ENCODE measurements at places on chromosomes 1 and 21.

- no peak for DNase-seq
Observed at GRCh38 chr1:12447307-12447706, 170.7 kb downstream of the DHRS3 start.

DNA sequence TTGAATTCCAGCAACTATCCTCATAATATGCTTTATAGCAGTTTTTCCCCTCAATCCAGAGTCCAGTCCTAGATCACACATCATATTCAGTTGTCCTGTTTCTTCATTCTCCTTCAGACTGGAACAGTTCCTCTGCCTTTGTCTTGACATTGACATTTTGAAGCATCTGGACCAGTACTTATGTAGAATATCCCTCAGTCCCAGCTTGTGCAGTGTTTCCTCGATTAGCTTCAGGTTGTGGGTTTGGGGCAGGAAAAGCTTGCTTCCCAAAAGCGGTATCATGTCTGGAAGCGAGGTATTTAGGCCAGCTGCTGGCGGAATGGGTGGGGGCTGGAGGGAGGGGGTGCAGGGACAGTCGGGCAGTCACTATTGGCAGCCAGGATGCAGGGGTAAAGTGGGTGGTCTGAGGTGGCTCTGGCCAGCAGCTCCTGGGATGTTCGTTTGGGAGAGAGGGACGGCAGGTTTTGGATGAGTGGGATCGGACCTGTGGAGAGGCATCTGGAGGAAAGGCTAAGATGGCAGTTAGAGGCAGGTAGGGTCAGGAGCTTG, 6.5 kb downstream of the THEMIS2 start:
- DNase-seq: no peak

GRCh38 chr1:171494076-171494475, 8.7 kb downstream of the PRRC2C start:
- DNase-seq: no peak

DNA sequence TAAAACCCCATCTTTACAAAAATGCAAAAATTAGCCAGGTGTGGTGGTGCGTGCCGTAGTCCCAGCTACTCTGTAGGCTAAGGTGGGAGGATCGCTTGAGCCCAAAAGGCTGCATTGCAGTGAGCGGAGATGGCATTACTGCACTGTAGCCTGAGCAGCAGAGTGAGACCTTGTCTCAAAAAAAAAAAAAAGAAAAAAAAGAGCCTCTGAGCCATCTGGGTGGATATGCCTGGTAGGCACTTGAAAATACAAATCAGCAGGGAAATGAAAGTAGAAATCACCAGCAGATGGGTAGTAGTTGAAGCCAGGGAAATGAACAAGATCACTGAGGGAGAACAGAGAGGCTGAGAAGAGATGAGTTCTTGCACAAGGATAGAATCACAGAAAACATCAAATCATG, 131.0 kb upstream of the HMCN1 start:
- DNase-seq: no peak

- no peak for DNase-seq
Observed at GRCh38 chr1:153639280-153639679, 5.4 kb downstream of the CHTOP start.

DNA sequence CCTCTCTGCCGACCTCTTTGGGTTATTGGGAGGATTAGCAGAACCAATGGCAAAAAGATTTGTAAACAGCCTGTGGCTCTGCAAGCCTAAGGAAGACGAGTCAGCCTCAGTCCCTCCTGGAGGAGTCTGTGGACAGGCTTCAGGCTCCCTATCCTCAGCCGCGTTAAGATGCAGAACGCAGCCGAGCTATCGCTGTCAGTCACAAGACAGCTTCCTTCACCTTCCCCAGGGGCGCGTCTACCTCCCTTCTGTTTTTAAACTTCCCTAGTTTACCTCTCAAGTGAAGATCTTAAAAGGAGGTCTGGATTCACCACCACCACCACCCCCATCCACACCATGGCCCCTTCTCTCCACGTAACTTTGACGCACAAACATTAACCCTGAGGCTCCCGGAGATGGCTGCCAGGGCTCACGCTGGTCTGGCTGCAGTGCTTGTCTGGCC, 738 bp downstream of the CAMK1G start:
- DNase-seq: no peak

- DNase-seq: no peak
Observed at GRCh38 chr1:5053744-5054143, 399.3 kb downstream of the AJAP1 start.

GRCh38 chr1:223513309-223513708, 120.1 kb downstream of the CCDC185 start:
- DNase-seq: no peak

DNA sequence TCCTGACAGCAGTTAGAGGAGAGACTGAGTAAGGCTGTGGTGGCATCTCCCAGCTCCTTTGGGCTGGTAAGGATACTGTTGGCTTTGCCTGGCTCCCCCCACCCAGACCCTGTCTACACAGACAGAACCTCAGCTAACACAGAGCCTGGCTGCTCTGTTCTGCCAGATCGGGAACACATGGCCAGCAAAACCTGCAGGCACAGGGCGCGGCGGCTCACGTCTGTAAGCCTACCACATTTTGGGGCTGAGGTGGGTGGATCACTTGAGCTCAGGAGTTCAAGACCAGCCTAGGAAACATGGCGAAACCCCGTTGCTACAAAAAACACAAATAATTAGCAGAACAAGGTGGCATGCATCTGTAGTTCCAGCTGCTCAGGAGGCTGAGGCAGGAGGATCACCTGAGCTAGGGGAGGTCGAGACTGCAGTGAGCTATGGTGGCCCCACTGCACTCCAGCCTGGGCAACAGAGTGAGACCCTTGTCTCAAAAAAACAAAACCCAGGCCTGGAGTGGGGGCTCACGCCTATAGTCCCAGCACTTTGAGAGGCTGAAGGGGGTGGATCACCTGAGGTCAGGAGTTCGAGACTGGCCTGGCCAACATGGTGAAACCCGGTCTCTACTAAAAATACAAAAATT, 6.7 kb downstream of the CSTB start:
- no peak for DNase-seq

DNA sequence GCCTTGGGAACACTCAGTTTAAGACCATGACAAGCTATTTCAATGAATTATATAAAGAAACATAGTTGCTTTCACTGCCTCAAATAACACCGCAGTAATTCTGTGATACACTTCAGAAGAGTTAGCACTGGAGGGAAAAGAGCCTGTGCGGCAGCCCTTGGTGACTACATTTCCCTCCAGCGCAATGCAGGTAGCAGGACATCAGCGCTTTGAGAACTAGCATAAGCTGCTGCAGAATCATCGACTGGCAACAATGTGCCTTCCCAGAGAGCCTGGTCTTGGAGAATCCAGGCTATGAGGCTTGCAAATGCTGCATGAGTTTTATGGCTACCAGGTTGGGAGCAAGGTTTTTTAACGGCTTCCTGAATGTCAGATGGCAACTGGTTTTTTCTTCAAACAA, 7.5 kb downstream of the NRIP1 start:
- peak; percentile 28 for DNase-seq

DNA sequence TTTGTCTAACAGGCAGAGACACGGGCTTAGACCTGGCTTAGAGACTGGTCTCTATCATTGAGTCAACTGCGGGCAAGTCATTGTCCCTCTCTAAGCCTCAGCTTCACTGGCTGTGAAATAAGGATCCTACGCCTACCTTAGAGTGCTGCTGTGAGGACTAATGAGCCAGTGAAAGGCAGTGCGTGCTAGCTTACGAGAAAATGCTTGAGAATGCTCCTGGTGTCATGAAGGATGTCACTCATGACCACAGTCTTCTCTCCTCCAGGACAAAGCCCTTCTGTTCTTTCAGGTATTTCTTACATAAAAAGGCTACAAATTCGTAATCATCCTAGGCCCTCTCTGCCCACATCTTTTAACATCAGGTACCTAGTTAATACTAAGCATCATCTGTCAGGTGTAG, 16.5 kb upstream of the A3GALT2 start:
- DNase-seq: no peak

- DNase-seq: no peak
Observed at GRCh38 chr1:79117376-79117775, 110.8 kb upstream of the ADGRL4 start.

DNA sequence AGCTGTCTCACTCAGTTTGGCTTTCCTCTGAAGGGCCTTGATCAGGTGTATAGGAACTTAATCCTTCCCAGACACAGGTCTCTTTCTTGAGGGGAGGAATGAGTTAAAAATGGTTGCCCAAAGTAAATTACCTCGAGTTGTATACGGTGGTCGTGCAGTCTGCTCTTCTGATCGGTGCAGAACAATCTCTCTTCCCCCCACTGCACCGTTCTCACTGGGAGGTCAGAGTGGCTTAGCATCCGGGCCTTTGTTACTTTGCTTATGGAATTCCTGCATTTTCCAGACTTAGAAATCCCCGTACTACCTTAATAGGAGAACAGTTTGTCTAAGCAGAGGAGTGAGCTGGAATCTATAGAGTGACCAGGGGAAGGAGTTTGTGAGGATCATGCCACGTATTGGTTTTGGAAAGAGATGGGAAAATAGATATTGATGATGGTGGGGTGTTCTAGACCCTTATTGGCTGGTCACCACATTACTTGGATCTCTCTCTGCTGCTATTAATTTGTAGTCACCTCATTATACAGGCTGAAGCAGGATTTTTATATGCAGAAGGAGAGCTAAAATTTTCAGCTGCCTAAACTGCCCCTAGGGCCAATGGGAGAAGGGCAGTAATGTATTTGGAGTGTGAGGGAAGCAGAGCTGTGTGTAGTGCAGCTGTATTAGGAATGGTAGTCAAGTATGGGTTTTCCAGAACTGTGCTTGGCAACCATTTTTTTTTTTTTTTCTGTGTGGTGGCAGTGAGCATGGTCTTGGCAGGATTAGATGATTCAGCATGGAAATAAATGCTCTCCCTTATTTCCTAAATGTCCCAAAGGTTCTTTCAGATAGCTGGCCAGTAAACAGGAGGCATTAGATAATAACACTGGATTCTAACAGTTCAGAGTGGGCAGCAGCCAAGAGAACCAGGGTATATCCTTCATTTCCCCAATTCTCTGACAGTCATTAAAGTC, 81.5 kb downstream of the NDUFS5 start:
- no peak for DNase-seq

GRCh38 chr1:223048026-223048425, 95.0 kb downstream of the TLR5 start:
- no peak for DNase-seq

DNA sequence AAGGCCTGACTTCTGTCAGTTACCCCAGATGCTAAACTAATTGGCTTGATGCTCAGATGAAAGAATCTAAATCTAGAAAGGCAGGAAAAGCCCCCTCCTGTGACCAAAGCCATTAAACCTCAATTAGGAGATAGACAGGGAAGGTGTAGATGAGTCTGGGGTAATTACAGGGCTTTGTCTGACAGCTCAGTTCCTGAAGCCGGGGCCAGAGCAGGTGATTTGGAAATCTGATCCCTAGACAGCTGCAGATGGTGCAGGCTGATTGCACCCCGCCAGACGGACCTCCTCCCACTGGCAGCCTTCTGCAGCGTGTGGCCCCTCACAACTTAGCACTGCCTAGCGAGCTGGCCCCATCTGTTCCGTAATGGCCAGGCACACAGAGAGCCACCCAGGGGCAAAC, 395.1 kb downstream of the HLX start:
- DNase-seq: no peak

GRCh38 chr1:243247901-243248300, 7.2 kb downstream of the CEP170 start:
- no peak for DNase-seq

DNA sequence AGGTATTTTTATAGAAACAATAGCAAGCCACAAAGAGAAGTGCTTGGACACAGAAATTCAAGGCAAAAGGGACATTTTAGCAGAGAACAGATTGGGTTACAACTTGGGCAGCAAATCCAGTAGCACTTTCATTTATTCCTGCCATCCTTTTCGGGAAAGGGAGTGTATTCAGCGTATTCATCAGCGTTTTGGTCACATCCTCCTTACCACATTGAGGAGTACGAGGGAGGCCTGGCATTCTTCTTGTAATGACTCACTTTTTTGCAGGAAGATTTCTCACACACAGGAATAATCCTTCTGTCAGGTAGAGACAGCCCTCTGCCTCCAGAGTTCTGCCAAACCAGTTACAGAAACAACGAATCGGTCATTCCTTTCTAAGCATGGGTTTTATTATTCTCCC, 18.1 kb upstream of the FAM78B start:
- no peak for DNase-seq

GRCh38 chr1:1106510-1107221, 9.2 kb downstream of the C1orf159 start:
- DNase-seq: no peak

Data from activated CD4-positive, alpha-beta T cell treated with anti-CD3 and anti-CD28 coated beads for 36 hours (primary cell).